Stimulated activated CD8-positive, alpha-beta memory T cell treated with anti-CD3 and anti-CD28 coated beads, Interleukin-4, amount 100 ng/mL, for 24 hours (primary cell): ENCODE measurements at places on chromosomes 3 and 15.

DNA sequence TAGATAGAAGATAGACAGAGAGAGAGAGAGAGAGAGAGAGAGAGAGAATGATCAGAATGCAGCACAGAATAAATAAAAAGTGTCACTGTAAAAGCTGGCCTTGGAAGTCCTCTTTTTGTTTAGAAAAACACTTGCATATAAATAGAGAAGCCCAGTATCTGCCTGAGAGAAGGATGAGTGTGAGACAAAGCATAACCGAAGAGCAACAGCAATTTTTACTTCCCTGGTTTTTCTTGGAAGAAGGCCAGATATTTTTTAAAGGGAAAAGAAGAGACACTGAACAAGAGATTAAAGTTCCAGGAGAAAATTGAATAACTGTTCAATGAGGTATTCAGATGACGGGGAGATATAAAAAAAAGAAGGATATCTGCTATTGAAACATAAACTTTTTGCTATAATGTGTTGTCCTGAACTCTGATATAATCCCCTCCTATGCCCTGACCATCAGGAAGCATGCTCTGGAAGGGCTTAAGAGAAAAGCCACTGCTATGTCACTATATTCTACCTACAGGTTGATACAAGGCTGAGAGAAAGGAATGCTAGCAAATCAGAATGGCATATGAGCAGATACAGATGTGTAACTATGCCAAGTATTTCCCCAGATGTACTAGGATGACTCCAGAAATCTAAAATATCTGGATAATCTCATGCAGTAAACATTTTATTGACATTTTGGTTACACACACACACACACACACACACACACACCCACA is 358.9 kb downstream of the RBMS3 start:
- no peak for DNase-seq

DNA sequence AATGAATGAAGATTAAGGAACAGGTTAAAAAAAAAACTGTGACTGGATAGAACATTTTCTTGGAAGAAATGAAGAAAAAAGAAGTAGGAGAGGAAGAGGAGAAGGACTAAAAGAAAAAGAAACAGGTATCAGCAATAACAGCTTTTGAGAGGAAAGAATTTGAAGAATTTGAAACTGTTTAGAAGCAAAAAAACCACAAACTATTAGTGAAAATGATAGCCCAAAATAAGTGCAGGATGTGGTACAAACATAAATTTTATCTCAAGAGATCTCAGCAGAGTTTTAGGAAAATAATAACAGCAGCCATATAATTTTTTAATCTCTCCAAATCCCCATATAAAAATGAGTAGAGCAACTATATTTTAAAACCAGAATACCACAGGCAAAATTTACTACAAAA is 8.8 kb upstream of the A4GNT start:
- DNase-seq = no peak

DNA sequence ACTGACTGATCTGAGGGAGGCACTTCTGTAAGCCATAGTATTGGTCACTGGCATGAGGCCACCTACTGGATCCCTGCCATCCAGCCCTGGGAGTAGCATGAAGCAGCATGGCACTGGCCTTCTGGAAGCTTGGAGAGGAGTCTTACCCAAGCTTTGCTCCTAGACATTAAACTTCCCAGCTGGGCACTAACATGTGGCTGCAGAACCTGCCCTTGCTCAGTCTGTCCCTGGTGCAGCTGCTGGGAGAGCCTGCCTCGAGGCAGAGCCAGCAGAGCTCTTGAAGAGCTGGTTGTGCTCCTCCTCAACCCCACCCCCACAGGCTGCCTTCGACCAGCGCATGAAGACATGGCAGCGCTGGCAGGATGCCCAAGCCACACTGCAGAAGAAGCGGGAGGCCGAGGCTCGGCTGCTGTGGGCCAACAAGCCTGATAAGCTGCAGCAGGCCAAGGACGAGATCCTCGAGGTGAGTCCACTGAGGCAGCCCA is 17.1 kb upstream of the SNX22 start:
- DNase-seq = no peak

DNA sequence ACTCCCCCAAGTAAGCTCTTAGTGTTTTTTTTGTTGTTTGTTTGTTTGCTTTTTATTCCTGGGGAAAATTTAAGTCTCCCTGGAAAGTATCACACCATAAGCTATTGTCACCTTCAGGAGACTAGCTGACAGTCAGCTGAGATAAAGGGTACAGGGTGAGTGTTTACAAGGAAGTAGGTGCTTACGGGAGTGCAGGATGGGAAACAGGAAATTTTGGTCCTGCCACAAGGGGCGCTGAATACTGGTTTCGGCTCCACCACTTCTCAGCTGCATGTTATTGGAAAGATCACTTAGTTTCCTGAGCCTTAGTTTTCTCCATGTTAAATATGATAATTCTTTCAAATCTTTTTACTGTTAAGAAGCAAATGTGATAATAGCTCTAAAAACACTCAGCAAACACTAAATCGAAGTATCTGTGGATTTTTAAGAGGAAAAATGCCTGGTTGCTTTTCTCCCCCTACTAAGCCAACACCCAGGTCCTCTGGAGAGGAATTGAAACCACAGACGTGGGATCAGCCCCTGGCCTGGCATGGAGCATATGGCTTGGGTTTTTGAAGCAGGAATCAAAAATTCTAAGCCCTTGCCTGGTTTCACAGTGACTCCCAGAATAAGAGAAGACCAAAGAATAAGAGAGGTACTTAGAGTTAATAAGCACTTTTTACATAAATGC is 90.7 kb downstream of the SCN11A start:
- no peak for DNase-seq
